Neural crest cell (in vitro differentiated cells): ENCODE measurements at places on chromosomes 1 and 21.
A peak's percentile ranks its signal among the peaks of the same experiment; 100 is the strongest.

- no peak for DNase-seq
Observed at GRCh38 chr1:45317166-45317565, 9.5 kb upstream of the HPDL start.

GRCh38 chr1:99704356-99704816, 58.5 kb downstream of the PALMD start:
- DNase-seq, result no peak

DNA sequence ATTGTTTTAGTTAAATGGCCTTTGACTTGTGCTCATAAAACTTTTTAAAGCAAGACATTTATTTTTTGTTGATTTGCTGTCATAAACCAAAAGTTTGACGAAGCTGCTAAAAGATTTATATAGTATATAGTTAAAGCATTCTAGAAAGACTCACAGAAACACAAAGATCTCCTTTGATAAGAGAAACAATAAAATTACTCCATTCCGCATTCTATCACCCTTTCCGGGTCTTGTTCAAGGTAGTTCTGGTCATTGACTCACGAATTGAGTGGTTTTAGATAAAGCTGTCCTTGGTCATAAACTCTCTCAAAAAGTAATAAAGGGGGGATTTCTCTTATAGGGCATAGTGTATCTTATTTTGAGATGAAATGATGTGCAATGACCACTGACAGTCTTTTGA, 1010.5 kb upstream of the NCAM2 start:
- no peak for DNase-seq

- no peak for DNase-seq
Observed at GRCh38 chr1:179876300-179876715, 1.3 kb downstream of the TOR1AIP2 start.

DNA sequence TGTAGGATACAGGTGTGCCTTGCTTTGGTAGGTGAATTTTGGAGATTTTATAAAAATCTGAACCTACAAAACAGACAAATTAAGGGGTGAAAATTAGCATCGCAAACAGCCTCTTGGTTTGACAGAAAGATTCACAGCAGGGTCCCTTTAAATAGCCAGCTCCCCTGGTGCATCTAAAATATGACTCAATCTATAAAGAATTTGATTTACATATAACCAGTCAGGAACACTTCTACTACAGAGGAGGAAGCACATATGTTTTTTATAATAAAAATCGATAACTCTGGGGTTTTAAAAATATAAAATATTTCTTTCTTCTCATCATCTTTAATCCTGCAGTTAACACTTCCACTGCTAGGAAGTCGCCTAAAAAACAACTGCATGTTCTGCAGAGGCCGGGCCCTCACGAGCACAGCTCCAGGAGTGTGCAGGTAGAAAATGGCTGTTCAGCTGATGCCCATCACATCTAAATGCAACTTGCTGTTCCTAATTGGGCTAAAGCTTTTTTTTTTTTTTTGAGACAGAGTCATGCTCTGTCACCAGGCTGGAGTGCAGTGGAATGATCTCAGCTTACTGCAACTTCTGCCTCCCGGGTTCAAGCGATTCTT, 203.4 kb downstream of the HS2ST1 start:
- DNase-seq, result no peak

DNA sequence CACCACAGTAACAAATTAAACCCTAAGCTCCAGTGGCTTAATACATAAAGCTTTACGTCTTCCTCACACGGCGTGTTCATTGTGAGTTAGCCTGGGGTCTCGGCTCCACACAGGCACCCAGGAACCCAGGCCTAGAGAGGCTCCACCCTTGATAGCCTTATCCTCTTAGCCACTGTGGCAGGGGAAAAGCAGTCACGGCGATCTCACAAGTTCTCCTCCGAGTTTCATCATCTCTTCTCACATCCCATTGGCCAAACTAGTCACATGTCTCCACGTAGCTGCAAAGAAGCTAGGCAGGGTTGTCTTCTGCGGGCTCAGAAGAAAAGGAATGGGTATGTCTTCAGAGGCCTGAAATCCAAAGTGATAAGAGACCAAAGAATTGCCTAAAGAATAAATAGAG, 122.3 kb upstream of the GRIK3 start:
- no peak for DNase-seq

DNA sequence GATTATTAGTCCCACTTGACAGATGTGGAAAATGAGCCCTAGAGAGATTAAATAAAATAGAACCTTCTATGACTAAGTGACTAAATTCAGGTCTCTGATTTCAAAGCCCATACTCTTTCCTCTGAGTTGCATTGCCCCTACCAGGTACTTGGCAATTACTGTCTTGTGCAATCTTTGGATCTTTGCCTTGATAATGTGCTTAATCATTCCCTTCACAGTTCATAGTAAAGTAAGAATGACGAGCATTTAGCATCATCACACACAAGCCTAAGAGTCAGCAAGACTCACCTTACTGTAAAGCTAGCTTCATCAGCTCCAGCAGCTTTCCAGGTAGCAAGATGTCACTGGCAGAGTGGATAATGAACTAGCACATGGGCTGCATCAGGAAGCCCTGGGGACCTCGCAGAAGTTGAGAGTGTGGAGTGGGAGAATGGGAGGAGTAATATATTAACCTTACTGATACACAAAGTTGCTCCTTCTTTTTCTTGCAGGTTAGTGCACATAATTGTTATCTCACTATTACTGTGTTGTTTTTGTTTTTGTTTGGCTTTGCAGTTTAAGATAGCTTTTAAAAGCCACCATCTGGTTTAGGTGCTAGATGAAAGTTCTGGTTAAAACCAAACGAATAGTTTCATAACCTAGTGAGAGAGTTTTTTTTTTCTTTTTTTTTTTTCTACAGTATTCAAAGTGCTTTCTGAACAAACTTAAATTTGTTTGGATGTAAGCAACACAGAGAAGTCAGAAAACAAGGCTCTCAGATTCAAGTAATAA, 71.8 kb downstream of the PBX1 start:
- no peak for DNase-seq

GRCh38 chr21:32371913-32372314, 20.9 kb downstream of the URB1 start:
- no peak for DNase-seq

DNA sequence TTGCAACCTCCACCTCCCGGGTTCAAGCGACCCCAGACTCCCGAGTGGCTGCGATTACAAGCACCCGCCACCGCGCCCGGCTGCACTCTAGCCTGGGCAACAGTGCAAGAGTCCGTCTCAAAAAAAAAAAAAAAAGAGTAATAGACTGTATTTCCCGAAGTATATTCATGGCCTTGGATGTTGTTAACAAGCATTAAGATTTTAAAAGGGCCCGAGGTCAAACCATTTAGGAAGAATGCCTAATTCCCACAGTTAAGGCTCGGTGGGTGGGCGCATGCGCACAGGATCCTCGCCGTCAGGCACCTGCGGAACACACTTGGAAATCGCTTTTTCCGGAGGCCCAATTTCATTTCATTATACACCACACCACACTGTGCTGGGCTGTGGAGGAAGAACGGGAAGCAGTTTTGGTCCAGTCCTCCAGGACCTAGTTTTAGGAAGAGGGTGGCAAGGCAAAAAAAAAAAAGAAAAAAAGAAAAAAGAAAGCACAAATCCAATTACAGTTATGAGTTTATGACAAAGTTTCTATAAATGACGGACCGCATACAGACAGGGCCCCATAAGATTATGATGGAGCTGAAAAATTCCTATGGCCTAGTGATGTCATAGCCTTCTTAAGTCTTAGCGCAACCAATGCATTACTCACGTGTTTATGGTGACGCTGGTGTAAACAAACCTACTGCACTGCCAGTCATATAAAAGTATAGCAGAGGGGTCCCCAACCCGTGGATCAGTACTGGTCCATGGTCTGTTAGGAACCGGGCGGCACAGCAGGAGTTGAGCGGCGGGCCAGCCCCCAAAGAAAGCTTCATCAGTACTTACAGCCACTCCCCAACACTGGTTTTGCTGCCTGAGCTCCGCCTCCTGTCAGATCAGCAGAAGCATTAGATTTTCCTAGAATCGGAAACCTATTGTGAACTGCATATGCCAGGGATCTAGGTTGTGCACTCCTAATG, 38.2 kb downstream of the H3-3A start:
- no peak for DNase-seq

GRCh38 chr21:17512253-17513213, at the start of gene CXADR:
CXADR (plus strand) TSS chr21:17513043; CDS start chr21:17513130, 87 bp downstream.
- peak; percentile 70 for DNase-seq

DNA sequence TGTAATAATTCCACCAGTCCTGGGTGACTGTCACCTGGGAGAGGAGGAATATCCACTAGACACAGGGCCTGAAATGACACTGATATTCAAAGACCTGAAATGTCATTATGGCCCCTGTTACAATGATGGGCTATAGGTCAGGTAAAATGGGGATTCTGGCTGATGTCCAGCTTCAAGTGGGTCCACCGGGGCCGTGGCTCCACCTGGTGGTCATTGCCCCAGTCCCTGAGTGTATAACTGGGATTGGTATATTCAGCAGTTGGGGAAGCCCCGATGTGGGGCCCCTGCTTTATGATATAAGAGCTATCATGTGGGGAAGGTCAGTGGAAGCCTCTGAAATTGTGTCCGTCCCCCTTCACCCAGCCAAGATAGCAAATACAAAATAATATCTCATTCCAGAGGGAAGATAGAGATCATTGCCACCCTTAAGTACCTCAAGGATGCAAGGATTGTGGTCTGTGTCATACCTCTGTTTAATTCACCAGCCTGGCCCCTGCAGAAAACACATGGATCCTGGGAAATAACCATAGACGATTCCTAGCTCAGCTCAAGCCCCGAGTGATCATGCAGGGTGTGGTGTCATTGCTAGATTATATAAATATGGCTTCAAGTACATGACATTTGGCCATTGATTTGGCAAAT, 19.4 kb downstream of the PLEKHO1 start:
- DNase-seq, result peak; percentile 64

DNA sequence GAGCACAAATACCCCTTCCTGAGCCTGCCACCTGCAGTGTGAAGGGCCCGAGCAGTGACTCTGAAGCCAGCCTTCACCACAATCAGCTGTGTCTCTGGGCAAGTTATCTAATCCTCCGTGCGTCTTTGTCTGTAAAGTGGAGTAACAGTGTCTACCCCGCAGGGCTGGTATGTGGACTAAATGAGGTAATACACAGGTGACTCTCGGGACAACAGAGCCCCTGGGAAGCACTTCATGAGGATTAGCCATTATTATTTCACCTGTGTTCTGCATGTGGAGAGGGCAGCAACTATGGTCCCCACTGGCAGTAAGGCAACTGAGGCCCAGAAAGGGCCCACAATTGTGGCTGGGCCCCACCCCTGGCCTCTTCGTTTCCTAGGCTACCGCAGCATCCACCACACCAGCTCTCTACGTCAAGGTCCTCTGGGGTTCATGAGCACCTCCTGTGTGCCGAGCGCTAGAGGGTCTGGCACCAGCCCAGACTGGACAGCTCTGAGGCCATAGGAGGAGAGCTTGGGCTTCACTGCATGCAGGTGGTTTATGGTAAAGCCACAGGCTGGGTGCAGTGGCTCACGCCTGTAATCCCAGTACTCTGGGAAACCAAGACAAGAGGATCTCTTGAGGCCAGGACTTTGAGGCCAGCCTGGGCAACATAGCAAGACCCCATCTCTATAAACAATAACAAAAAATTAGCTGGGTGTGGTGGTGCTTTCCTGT, 41.3 kb upstream of the LRP8 start:
- no peak for DNase-seq

DNA sequence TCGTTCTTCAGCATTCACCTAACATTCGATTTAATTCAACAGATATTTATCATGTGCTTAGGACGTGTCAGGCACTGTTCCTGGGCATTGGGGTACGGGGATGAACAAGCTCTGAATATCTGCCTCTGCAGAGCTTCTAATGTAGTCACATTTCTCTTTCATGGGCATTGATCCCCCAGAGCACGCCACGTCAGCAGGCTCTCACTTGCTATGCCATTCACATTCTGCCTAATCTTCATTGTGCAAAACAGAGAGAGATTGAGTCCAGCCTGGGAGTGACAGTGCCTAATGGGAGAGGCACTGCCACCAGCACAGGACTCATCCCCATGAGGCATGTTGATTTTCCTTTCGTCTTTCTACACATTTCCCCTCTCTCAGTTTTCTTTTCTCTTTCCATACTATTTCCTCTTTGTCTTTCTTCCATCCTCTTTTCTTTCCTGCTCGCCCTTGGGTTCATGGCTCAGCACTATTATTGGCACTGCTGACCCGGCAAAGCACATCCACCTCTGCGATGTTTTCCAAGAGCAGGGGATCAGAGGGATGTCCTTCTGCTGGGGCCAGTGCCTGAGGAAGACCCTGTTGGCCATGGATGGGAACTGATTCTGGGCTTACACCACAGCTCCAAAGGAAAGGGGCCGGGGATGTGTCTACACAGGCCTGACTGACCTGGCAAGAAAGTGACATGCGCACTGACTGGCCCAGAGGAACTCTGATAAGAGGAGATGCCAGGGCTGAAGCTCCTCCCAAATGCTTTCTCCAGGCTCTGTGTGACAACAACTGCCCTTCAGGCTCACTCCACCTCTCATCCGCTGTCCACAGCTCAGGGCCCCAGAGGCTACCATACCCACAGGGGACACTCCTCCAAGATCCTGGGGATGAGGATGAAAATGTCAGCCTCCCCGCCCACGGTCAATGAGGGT, 195.9 kb downstream of the TOMM20 start:
- no peak for DNase-seq

DNA sequence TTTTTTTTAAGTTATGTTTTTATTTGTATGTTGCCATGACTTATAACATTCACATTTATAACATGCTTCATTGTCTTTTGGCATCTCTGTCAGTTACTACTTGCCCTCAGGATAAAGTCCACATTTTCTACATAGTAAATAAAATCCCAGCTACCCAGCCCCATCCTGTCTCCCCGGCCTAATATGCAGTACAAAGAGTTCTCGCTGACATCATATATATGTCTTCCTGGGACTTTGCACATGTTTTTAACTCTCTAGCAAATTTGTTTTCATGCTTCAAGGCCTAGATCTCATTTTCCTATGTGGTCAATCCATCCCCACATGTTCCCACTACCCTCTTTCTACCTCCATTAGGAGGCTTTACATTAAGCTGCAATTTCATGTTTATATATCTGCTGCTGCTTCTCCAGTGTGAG, 33.0 kb upstream of the IVNS1ABP start:
- DNase-seq, result no peak

GRCh38 chr1:33401471-33401870, 29.4 kb downstream of the PHC2 start:
- DNase-seq, result no peak

GRCh38 chr1:7363450-7363849, 407.6 kb upstream of the VAMP3 start:
- no peak for DNase-seq
